ENCODE measurements at places on chromosomes 12 and 14.

- no peak for DNase-seq
Observed at GRCh38 chr12:59780605-59781135, 184.8 kb downstream of the SLC16A7 start.

- no peak for DNase-seq
Observed at GRCh38 chr12:90102957-90103652, 394.5 kb upstream of the ATP2B1 start.

GRCh38 chr12:124668602-124669001 is 101.2 kb upstream of the NCOR2 start:
- no peak for DNase-seq

DNA sequence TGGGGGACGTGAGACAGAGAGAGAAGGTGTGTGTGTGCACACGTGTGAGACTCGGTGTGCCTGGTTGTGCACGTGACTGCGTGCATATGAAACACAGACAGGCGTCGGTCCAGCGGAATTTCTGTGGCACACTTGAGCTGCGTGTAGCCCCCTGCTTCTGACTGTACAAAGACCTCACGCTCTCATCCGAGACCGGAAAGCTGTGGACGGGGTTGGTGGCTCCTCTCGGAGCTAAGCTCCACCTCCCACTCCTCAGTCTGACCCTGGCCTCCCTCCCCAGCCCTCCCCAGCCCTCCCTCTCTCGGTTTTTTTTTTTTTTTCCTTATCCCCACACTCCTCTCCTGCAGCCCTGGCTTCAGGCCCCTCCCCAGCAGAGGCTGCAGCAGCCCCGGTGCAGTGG is 8.3 kb upstream of the C14orf180 start:
- DNase-seq, result no peak

DNA sequence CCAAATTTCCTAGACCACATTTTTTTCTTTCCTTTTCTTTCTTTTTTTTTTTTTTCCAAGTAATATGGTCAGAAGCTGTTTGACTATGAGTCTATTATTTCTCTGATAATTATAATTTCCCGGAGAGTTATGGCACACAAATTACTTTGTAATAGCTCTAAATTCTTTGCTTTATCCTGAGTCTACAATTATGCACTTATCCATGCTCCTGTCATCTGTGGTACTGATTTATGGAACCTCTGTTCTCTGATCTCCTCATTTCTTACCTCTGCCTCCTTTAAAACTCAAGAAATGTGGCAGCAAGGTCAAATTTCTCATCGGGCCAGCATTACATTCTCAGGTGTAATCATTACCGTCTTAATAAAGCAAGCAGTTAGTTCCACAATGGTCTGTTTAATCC is 282.1 kb downstream of the PAWR start:
- DNase-seq, result no peak

DNA sequence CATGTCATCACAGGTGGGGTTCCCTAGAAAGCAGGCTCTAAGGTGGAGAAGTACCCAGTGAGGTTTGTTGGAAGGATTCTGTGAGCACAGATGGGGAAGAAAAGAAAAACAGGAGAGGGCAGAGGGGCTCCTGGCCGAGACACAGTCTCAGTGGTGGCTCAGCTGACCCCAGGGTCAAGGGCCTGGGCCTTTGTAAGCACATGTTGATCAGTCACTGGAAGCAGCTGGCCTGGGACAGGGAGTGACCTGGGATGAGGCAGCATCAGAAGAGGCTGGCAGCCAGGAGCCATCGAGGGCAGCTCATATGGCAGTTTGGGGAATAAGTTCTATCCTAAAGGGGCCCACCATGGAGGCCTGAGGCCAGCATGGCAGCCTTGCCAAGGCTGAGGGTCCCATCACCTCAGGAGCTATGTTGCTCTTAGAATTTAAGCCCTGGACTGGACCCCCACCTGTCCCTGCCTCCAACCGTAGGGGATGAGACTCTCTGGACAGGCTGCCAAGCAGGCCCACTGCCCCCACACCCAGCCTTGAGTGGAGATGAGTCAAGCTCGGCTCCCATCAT is 6.3 kb upstream of the TMEM179 start:
- no peak for DNase-seq

DNA sequence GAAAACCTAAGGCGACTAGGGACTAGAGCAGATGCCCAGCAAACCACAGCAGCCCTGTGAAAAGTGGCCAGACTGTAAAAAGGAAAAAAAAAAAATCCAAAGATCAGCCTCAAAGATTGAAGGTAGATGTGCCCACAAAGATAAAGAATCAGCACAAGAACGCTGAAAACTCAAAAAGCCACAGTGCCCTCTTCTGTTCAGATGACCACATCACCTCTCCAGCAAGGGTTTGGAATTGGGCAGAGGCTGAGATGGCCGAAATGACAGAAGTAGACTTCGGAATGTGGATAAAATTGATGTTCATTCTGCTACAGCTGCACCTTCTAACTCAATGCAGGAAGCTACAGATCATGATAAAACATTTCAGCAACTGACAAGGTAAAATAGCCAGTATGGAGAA is 154.4 kb downstream of the GPHN start:
- no peak for DNase-seq

GRCh38 chr12:41254004-41254914 is 66.1 kb downstream of the PDZRN4 start:
- no peak for DNase-seq

All from stimulated activated CD4-positive, alpha-beta T cell treated with anti-CD3 and anti-CD28 coated beads, Interleukin-15, amount 100 ng/mL, for 1 hour (primary cell).